ENCODE measurements at places on chromosomes 1 and 21. TPM values are rescaled to one million over a fixed set of nuclear protein-coding genes. Genes with fewer than 3 reads are reported as not detected.

GRCh38 chr1:211633524-211633846 is 41.9 kb downstream of the NEK2 start:
- no peak for DNase-seq

Gene FNBP1L
- 8.3 TPM for total RNA-seq

DNA sequence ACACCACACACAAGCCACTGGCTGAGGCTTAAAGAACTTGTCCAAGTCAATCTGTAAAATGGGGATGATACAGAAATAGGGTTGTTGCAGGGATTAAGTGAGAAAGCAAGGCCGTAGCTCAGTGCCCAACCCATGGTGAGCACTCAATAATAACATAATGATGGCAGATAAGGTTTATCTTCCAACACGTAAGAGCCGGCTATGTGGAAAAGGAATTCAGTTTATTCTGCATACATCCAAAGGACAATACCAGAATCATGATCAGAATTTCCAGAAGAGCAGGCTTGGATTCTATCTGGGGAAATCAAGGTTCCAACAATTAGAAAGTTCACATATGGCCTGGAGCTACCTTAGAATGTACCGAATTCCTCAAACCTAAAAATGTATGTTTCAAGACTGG is 4.6 kb downstream of the TMPRSS2 start:
- no peak for DNase-seq

Gene LAMC2
- total RNA-seq, result 16.0 TPM

Gene FAM151A
- not detected for total RNA-seq

DNA sequence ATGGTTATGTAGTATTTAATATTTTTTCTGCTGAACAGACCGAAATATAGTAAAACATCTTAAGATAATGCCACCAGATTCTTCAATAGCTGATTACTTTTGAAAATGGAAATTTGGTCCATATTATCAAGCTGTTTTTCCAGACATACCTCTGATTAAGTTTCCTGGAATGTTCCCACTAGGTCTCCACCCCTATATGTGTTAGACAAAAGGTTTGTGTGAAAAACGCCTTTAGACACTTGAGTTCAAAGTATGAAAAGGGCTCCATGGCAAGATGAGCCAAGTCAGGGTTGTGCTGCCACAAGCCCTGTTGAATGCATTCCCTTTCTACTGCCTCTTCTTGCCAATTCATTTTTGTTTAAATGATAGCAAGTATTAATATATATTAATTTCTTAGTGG is 52.7 kb downstream of the ZBTB17 start:
- no peak for DNase-seq

DNA sequence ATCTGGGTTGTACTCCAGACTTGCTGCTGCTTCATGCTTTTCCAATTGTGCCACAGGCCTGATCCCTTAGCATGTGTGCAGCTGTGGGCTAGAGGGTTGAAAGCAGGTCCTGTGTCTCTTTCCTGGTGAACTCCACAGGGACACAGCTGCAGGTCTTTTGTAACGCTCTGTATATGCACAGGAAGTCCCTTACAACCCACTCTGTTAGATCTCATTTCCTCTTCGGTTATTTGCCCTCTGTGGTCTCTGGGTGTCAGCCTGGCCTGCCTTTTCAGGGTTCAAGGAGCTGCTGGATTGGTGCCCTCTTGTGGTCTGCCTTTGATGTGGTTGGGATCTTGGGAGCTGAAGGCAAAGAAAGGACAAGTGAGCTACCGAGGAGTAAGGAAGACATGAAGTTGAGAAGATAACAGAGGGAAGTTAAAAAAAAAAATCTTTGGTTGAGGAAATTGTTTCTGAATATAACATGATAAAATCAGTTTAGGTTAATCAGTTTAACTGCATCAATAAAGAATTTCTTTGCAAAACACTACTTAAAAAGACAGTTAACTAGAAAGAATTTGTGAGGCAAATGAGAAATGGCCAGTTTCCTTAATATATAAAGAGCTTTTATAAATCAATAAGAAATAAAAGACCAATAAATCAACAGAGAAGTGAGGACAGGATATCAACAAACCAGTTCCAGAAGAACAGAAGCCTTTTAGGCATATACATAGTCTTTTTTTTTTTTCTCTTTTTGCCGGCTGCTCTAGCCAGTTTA is 44.1 kb downstream of the UCK2 start:
- no peak for DNase-seq

DNA sequence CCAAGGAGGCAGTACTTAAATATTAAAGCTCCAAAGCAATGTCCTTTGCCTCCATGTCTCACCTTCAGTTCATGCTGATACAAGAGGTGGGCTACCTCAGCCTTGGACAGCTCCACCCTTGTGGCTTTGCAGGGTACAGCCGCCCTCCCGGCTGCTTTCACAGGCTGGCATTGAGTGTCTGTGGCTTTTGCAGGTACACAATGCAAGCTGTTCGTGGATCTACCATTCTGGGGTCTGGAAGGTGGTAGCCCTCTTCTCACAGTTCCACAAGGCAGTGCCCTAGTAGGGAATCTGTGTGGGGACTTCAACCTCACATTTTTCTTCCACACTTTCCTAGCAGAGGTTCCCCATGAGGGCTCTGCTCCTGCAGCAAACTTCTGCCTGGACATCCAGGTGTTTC is 324.8 kb downstream of the COL11A1 start:
- no peak for DNase-seq

Gene PLCH2
- 34.3 TPM for total RNA-seq

GRCh38 chr21:31671146-31671716 is 11.7 kb downstream of the SOD1 start:
- DNase-seq, result no peak

DNA sequence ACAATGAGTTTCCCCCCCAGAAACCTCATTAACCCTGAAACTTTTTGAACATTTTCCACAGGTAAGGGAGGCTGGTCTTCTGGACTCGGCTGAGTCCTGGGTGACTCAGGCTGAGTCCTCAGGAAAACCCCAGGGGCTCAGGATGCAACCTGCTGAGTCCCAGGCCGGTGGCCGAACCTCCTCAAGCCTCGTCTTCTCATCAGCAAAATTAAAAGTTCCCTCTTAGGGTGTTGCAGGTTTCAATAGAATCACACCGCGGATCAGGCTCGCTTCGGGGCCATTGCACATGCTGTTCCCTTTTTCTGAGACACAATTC is 35.0 kb upstream of the GRHL3 start:
- DNase-seq, result no peak

DNA sequence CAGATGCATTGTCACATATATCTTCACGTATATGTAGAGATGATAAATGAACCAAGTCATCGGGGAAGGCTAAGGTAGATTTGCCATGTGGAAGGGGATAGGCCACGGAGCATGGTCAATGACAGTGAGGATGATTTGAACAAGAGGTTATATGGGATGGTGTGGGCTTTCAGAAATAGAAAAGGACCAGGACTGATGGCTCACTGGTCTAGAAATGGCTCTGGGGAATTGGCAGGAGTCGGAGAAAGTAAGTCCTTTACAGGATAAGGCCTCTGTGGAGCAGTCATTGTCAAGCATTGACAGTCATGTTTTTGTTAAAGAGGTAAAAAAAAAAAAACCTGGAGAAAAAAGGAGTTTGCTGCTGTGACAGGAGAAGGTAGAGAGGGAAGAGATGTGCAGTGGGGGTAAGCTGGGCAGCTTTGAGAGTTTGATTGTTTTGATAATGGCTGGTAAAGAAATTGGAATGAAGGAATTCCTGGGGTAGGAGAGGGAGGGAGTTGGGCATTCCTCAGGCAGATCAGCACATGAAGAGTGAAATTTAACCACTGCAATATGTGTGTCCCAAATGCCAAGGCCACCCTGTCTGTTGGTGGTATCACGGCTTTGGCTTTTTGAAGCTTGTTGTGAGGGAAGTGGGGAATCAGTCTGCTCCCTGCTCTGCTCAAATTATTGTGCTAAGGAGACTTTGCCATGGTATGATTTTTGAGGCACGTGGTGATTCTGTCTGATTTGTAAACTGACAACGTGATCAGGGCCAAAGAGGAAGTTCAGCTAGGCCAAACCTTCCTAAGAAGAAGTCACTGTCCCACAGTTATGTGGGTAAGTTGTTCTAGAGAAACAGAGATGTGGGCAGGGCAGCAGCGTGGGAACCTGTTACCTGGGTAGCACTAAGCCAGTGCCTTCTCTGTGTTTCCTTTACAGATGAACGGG is 26.0 kb downstream of the MACF1 start:
- DNase-seq, result no peak

Gene SPTA1
- total RNA-seq, result not detected

Gene KIAA0040
- 6.0 TPM for total RNA-seq

DNA sequence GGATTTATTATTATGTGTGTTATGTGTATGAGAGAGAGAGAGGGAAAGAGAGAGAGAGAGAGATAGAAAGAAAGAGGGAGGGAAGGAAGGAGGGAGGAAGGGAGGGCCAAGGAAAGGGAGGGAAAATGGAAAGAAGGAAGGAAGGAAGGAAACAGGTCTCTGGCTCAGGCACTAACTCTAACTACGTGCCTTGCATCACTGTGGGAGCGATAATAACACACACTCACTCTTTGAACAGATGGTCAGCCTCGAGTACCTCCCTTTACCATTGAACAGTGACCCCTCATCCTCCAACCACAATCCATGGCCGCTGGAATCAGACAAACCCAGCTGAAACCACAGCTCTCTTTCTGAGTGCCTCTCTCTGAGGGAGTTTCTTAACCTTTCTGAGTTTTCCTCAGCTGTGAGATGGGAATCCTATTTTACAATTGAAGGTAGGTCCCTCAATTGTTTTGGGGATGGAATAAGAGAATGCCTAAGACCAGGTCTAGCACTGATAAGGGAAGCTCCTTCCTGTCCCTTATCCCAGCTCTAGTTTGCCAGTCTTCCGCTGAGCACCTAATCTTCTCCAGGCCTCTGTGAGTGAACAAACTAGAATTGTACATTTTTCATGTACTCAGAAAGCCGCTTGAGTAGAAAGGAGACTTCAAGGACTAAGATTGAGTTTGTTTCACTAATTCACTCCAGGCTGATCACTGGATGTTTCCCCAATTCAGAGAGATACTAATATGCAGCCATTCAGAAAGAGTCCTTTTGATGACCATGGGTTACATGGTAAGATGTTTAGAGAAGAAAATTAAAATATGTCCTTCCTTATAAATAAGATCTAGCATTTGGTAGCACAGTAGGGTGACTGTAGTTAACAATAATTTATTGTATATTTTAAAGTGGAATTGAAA is 62.8 kb downstream of the IRF2BP2 start:
- DNase-seq, result no peak

Gene NECTIN4
- 161 TPM for total RNA-seq

- DNase-seq, result no peak
Observed at GRCh38 chr1:181013144-181013543, 9.5 kb downstream of the STX6 start.

Gene LYSMD1
- total RNA-seq, result 8.8 TPM

GRCh38 chr1:156746728-156747631 is 4.5 kb downstream of the HDGF start:
- no peak for DNase-seq

DNA sequence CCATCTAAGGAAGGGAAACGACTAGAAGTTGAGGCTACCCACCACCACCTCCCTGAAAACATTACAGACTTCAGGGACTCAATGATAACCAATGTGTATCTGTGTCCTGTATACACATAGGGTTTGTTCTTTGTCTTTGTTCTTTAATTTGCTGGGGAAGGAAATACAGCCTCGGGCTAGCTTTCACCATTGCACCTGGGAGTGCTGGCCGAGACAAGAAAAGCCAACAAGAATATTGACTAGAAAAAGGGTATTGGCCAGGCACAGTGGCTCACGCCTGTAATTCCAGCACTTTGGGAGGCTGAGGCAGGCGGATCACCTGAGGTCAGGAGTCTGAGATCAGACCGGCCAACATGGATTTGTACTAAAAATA is 50.4 kb downstream of the MDM4 start:
- no peak for DNase-seq

GRCh38 chr21:26385721-26386120 is 187.4 kb downstream of the CYYR1 start:
- DNase-seq, result no peak

Gene RCOR3
- 16.2 TPM for total RNA-seq

Gene FGR
- total RNA-seq, result 11.4 TPM

- DNase-seq, result no peak
Observed at GRCh38 chr1:240107058-240107684, 15.5 kb downstream of the FMN2 start.

Gene CFAP74
- not detected for total RNA-seq
